Kidney (tissue), 22 donors: ENCODE measurements at places on chromosomes 3 and 15.
A peak's percentile ranks its signal among the peaks of the same experiment; 100 is the strongest.

DNA sequence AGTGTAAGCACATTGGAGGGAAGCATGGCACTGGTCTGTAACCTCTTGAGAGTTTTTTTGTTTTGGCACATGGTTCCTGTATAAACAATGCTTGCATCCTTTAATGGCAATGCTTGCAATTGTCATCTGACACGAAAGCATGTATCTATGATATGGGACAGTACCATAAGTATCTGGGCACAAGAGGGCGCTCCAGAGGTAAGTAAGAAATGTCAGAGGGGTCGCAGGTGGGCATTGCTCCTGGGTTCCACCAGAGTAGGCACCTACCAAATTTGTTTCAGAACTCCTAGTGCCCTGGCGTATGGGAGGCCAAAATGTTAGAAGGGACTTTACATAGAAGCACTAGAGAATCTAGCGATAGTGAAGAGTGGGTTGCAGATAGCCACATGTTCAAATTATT lies 58.7 kb upstream of the BCHE start:
- DNase-seq = no peak

- DNase-seq = no peak
Observed at GRCh38 chr3:38097446-38098375, 39.2 kb downstream of the ACAA1 start.

GRCh38 chr3:157129803-157130466 lies 30.0 kb downstream of the CCNL1 start:
- DNase-seq = peak; percentile 35

GRCh38 chr3:37154668-37155314 lies 19.6 kb downstream of the LRRFIP2 start:
- no peak for DNase-seq

DNA sequence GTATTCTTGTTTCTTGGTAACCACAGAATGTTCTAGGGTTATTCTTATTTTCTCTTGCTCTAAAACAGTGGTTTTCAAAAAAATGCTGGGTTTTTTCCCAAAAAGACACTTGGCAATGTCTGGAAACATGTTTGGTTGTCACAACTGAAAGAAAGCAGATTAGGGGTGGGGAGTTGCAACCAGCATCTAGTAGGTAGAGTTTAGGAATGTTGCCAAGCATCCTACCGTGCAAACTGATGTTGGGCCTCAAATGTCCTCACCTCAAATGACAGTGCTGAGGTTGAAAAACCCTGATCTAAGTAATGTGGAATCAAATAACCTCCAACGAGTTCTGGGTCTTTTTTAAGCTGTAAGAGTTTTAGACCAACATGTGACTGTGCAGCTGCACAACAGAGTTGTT lies 270.5 kb upstream of the STT3B start:
- no peak for DNase-seq

- DNase-seq = no peak
Observed at GRCh38 chr3:165233501-165234195, 37.5 kb upstream of the SLITRK3 start.

DNA sequence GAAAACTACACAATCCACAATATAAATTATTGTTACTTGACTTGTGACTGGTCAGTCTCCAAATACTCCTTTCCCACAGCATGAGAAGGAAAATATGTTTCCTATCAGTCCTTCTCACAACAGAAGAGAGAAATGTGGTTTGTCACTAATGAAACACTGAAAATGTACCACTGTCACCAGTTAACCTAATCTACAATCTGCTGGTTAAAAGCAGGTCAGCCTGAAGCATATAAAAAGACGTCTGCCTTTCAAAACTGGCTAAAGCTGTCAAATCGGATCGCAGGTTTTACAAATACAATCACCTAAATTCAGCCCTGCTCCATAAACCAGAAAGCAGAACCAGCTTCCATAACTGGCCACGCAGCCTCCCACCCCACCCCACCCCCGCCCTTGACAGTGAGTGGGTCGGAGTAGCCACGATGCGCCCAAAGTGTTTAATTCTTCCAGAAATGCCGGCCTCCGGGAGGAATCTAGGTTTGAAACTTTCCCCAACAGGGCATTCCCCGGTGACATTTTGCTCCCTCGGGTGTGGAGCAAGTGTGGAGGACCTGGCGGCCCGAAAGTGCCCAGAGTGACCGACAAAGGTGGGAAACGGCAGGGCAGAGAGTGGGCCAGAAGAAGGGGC lies 682 bp downstream of the ETFA start:
- no peak for DNase-seq

- peak; percentile 85 for DNase-seq
Observed at GRCh38 chr3:146469150-146470017, at the start of gene PLSCR2. Gene PLSCR2 (minus strand): TSS chr3:146469561. CDS start chr3:146459904, 9,657 bp downstream.

DNA sequence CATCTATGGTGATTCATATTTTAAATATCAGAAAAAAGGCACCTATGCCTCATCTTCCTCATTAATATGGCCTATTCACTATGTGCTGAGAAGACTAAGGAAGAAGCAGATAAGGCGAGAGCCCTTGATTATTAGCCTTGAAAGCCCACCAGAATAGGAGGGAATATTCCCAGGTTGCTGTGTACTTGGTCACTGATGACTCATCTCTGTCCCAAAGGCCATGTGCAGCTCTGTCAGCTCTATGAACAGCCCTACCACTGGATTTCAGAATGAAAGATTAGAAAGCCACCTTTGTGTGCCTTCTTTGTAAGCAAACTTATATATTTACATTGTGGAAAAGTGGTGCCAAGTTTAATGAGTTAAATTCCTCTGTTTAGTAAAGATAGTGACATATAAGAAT lies 211.5 kb downstream of the NFKBIZ start:
- DNase-seq = no peak

- DNase-seq = peak; percentile 42
Observed at GRCh38 chr3:161409069-161409468, 37.8 kb upstream of the SPTSSB start.

DNA sequence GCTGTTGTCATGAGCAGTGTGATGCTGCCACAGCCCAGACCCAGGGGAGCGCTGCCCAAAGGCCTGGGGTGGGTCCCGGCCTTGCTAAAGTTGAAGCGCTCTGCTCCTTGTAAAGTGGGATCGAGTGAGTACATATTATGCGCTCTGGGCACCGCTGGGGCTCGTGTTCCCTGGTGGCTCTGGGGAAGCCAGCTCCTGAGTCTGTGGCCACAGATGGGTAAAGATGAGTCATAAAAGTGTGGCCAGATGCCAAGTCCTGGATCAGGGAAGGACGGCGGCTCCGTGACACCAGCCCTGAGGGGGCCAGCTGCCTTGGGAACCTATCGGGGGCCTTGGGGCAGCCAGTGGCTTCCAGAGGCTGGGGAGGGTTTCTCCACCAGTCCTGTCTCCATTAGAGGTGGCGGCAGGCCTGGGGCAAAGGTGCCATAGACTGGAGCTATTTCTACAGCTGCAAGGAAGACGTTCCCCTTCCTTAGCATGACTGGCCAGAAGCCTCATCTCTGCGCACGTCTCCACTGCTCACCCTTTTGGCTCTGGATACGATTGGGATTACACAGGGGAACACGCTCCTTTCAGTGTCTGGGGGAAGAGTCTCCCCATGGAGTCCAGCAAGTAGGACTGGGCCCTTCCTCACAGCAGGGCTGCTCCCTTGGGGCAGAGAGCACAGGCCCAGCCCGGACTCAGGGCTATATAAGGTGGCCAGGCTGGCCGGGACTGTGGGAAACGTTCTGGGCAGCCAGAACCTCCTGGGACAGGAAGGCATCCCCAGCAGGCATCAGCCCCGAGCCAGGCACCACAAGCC lies 1.2 kb upstream of the ITIH4 start:
- DNase-seq = no peak

GRCh38 chr3:98454929-98455328 lies 8.1 kb upstream of the OR5K1 start:
- DNase-seq = no peak

DNA sequence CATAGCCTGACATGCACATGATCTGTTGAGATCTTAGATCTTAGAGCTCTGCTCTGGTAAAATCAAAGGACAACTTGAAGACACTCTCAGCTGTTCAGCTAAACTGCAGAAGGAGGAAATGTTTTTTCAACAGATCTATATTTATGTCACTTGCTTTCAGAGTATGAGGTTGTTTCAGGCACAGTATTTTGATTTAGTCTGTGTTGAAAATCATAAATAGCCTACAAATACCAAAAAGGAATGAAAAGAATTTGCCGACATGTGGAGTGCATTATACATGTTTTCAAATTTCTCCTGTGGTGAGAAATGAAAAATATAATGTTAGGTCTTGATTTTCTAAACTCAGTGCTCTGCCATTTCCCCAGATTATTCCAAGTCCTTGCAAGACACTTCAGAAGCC lies 1118.4 kb downstream of the TBL1XR1 start:
- DNase-seq = no peak

- DNase-seq = no peak
Observed at GRCh38 chr3:138625707-138626365, 17.3 kb downstream of the FAIM start.

- DNase-seq = no peak
Observed at GRCh38 chr3:194496217-194496919, 9.6 kb upstream of the ATP13A3 start.

DNA sequence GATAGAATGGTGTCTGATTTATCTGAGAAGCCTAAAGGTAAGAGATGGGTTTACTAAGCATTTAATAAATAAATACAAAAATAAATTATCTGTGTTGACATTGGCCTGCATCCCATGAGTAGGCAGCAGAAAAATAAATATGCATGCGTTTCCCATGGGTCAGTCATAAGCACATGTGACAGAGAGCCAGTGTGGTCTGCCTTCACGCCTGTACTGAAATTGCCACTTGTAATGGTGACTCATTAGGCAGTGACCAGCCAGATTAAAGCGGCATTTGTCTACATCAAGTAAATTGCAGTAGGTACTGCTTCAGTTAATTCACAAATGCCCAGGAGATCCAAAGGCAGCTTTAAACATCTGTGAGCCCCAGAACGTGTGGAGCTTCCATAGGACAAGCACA lies 399.6 kb downstream of the NAALADL2 start:
- DNase-seq = no peak

DNA sequence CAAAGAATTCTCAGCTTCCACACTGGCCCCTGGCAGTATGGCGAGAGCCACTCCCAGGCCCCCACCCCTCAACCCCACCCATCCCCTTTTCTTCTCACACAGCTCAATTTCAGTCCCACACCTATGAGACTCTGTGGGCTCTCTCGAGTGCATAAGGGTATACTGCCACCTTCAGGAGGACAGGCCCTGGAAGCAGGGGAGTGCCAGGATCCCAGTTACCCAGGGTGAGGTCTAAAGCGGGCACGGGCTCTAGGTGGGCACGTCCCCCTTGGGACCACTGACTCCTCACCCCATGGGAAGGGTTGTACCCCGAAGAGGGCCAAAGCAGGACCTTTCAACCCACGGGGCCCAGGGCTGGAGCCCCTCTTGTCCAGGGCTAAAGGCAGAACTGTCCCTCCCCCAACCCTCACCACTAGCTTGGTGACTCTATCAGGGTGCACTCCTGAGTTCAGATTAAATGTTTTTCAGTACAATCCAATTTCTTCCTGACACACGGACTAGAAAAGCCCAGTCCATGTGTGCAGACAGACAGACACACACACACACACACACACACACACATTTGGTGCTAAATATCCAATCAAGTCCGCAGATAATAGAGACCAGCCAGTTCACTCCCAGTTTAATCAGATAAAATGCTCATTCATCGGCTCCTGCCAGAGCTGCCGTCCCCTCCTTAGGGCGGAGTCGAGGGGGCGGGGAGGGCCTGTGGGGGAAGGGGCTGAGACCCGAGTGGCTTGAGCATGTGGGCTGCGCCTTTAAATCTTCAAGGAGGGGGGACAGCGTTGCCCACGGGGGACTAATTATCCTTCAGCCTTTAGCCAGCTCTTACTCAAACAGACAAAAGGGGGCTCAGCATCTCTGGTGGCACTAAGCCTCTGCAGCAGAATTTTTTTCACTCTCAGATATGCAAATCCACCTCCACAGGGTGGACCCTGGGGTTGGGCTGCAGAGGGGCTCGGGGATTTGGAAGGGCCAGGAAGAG lies 59.3 kb downstream of the CYP11A1 start:
- DNase-seq = peak; percentile 73

DNA sequence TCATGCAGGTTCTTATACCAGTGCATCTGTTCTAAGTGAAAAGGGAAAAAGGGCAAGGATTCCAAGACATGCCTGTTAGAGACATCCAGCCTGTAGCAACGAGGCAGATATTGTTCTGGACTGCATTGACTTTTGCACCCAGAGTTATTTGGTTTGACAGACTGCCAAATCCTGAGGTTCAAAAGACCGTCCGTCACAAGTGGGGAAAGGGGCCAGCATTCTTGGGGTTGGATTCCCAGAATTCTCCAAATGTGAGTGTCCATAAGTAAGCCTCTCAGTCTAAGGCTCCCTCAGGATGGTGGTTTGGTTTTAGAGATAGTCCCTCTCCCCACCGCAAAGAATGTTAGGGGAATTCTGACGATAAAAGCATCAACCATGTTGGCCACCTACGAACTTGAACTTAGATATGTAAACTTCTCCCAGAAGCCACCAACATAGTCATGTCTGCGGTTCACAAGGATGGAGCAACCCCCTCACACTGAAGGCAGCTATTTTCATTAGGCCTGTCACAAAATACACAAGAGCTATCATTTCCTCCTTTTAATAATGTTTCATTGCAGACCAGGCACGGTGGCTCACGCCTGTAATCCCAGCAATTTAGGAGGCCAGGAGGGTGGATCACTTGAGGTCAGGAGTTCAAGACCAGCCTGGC lies 13.6 kb upstream of the LACTB start:
- DNase-seq = peak; percentile 78

DNA sequence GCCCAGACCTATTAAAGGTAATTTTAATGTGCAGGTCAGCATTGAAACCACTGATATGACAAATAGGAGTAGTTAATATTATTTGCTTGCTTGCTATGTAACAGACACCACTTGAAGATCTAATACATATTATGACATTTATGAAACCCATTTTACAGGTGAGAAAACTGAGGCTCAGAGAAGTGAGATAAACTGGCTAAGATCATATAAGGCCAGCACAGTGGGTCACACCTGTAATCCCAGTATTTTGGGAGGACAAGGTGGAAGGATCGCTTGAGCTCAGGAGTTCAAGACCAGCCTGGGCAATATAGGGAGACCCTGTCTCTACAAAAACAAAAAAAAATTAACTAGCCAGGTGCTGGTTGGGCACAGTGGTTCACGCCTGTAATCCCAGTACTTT lies 33.1 kb upstream of the EIF4A2 start:
- DNase-seq = no peak

DNA sequence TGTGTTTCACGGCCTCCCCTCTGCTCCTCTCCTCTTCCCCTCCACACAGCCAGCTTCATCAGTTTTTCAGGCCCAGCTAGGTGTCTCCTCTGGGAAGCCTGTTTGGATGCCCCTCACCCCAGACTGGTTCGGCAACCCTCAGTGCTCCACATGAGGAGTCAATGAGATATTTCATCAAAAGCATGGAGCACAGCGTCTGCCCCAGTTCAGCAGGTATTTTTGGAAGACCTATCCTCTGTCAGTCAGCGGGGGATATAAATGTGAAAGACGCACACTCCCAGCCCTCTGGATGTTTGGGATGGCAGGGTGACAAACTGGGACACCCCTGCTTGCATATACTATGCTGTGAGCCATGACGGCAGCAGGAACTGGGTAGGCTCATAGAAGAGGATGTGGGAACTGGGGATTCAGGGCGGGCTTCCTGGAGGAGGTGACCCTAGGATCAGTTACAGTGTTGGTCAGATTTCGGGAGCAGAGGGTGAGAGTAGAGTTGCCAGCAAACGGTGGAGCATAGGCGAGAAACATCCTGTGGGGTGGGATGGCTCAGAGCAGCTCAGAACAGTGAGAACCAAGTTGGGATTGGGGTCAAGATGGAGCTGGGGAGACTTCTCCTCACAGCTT lies 42.9 kb downstream of the PXYLP1 start:
- no peak for DNase-seq

- no peak for DNase-seq
Observed at GRCh38 chr3:142876417-142876816, 12.5 kb downstream of the PCOLCE2 start.

- DNase-seq = no peak
Observed at GRCh38 chr3:142664819-142665218, 59.0 kb upstream of the TRPC1 start.

- DNase-seq = no peak
Observed at GRCh38 chr15:79593119-79593869, 161.2 kb downstream of the MINAR1 start.
